ENCODE measurements at places on chromosomes 11 and 22.

- no peak for DNase-seq
Observed at GRCh38 chr11:36038541-36038940, 94.7 kb downstream of the LDLRAD3 start.

GRCh38 chr11:117313091-117313490 is 3.0 kb downstream of the BACE1 start:
- no peak for DNase-seq

- DNase-seq: no peak
Observed at GRCh38 chr11:134780486-134781147, 368.6 kb upstream of the B3GAT1 start.

- DNase-seq: peak; percentile 60
Observed at GRCh38 chr11:65502555-65503367, 3.9 kb downstream of the MALAT1 start.

- DNase-seq: peak; percentile 53
Observed at GRCh38 chr11:94325681-94326080, 21.3 kb downstream of the IZUMO1R start.

- DNase-seq: no peak
Observed at GRCh38 chr11:118319337-118319707, 14.8 kb downstream of the CD3E start.

DNA sequence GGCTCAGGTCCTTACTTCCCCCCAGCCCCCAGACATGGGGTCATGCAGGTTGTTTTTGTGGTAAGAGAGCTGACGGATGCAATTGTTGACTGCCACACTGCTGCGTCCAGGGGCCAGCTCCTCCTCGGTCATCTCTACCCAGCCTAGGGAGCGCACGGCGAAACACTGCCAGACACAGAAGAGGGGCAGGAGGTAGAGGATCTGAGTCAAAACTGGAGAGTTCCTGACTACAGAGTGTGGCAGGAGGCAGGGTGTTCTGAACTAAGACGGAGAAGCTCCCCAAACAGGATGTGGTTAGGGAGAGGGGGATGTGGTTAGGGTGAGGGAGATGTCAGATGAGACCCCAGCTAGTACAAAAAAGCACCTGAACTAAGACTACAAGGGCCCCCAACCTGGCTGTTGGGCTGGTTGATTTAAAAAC is 12.3 kb downstream of the SMPD1 start:
- no peak for DNase-seq

GRCh38 chr11:126102436-126102981 is 39.8 kb upstream of the CDON start:
- DNase-seq: no peak

- DNase-seq: no peak
Observed at GRCh38 chr11:78821371-78822306, 247.0 kb upstream of the NARS2 start.

DNA sequence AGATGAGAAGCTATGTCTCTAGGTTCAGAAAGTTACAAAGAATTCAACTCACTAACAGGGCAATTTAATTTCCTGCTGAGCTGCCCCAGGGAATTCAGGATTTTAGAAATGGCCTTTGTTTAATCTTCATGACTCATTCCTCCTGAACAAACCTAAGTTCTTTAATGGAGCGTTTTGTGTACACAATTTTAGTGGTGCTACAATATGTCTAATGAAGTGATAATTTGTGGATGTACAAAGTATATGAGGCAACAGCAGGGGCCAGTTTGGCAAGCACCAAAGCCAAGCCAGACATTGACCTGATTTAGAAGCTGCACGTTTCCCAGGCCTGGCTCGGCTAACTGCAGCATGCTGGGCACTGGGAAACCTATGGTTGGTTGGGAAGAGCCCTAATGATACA is 34.4 kb upstream of the HEPHL1 start:
- no peak for DNase-seq

DNA sequence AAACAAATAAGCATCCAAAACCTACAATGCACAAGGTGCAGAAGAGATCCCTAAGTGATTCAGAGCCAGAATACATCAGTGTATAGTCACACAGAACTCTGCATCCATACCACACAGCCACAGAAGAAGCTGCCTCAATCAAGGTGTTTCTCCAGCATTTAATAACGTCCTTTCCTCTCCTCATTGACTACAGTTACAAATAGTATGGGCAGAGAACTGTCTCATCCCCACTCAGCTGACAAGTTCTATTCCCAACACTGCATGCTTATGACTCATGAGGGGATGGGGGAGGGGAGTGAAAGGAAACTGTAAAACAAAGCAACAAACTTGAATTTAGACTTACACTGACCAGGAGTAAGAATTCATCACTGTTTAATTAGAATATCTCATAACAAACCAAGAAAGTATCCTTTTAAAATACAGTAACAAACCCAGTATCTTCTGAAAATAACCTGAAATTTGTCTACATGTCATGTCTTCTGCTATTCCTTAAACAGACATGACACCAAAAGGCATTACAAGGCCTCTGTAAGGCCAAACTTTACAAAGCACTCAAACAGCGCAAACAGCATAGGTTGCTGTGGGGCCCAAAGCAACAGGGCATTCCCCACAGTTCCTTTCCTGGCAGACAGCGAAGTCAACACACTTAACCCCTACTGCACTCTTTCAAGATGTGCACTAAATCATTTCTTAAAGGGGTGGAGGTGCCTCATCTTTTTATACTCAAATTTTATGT is 29.3 kb downstream of the CELF1 start:
- DNase-seq: peak; percentile 91

GRCh38 chr22:47446821-47447810 is 684.7 kb downstream of the TBC1D22A start:
- DNase-seq: no peak

DNA sequence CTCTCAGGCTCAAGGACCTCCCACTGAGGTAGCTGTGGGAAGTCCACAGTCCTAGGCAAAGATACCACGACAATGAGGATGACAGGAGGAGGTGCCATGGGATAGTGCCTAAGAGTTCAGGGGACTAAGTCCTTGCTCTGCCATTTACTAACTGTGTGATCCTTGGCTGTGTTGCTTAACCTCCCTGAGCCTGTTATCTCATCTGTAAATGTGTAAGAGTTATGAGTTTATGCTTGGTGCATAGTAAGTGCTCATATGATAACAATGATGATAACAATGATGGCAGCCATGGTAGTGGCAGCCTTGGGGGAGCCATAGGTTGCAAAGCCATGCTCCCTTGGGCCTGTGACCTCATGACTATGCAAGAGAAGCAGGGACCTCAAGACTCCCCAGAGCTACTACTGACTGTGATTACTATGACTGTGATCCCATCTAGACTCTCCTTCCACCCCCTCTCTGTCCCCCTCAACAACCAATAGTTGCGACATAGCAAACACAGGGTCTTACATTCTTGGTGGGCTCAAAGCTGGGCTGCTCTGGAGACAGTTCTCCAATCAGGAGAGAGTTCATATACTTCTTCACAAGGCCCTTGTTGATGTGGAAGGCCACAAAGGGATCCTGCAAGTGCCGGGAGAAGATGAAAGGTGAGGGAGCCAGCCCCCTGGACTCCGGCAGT is 3.9 kb downstream of the FADS1 start:
- no peak for DNase-seq

GRCh38 chr11:13837286-13837685 is 125.2 kb upstream of the SPON1 start:
- DNase-seq: no peak

- no peak for DNase-seq
Observed at GRCh38 chr11:106996691-106997090, 21.6 kb downstream of the GUCY1A2 start.

- no peak for DNase-seq
Observed at GRCh38 chr11:10751581-10751940, 515 bp downstream of the CTR9 start.

DNA sequence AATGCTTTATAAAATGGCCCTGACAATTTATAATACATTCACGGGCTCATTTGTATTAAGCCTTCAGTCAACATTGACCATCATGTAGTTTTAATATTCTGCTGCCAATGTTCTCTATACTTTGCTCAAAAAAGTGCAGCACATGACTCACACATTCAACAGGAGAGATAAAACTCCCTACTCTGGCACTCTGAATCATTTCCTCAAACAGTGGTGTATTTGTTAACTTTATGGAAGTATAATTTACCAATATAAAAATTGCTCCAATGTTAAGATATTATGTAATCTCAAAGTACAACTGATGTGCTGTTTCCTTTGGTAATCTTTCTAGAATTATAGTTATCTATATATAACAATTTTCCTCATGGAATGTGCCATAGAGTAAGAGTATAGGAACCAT is 39.9 kb downstream of the MAML2 start:
- peak; percentile 86 for DNase-seq

DNA sequence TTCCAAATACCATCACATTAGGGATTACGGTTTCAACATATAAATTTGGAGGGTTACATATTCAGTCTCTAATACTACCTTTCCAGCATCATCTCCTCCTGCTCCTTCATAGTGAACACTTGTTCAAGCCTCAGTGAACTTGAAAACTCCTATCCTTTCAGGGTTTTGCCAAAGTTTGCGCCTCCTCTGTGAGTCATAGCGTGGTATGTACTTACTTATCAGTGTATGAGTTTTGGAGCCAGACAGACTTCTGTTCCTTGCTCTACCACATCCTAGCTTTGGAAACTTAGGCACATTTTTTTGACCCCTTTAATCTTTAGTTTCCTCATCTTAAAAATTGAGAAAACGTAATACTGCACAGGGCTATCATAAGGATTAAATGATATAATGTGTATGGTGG is 160.1 kb upstream of the ZC3H12C start:
- DNase-seq: no peak

DNA sequence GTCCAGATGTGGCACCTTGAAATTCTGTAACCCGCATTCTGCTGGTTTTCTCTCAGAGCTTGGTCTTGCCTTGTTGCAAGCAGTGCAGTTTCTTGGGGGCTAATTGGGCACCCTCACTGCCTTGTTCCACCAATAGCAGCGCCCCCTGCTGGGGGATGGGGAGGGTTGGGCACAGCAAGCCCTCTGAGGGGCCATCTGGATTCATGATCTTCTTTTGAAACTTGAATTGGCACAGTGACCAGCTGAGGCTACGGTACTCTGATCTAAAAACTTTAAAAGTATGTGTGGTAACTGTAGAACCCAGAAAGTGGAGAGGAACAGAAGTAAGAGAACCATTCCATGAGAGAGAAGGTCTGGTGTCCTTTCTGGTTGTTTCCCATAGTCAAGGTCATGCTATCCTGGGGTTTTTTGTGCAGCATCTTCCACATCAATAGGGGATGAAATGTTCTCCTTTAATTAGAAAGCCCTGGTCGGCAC is 64.2 kb downstream of the MED15 start:
- DNase-seq: peak; percentile 71

DNA sequence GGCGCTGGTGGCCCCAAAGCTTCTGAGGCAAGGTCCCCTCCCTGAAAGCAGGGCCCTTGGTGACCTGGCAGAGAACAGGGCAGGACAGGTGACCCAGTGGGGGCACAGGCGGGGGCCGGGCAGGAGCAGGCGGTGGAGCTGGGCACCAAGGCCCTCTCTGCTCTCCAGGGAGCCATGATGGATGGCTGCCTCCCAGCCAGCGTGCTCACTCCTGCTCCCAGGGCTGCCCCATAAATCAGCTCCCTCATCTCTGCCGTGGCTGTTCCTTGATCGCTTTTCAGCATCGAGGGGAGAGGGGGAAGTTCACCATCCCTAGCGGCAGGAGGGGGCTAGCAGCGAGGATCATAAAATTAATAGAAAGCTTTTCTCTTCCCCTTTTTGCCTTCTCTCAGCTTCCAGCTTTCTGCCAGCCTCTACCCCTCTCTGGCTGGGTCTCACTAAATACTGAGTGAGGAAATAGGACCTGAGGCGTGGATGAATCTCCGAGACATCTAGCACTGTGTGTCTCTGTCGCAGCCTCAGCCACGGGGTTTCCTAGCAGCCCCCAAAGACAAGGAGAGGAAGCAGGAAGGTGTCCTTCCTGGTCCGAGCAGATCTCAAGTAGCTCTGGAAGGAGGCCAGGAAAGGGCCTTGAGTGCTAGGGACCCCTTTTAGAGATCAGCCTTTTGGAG is 22.2 kb upstream of the ELFN2 start:
- DNase-seq: no peak

GRCh38 chr11:35907648-35908431 is 36.0 kb upstream of the LDLRAD3 start:
- DNase-seq: peak; percentile 76

GRCh38 chr11:102097186-102097585 is 13.1 kb upstream of the YAP1 start:
- no peak for DNase-seq

DNA sequence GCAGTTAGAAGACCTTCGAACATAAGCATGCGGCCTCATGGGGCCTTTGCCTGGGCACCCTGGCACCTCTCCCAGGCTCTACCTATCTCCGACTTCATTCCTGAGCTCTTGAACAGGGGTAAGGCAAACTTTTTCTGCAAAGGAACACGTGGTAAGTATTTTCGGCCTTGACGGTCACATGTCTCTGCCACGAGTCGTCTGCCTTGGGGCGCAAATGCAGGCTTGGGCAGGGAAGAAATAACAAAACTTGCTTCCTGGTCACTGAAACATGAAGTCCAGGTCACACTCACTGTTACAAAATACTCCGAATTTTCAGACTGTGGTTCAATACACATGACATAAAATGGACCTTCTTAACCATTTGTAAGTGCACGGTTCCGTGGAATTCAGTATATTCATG is 3.4 kb upstream of the ASCL2 start:
- DNase-seq: no peak

DNA sequence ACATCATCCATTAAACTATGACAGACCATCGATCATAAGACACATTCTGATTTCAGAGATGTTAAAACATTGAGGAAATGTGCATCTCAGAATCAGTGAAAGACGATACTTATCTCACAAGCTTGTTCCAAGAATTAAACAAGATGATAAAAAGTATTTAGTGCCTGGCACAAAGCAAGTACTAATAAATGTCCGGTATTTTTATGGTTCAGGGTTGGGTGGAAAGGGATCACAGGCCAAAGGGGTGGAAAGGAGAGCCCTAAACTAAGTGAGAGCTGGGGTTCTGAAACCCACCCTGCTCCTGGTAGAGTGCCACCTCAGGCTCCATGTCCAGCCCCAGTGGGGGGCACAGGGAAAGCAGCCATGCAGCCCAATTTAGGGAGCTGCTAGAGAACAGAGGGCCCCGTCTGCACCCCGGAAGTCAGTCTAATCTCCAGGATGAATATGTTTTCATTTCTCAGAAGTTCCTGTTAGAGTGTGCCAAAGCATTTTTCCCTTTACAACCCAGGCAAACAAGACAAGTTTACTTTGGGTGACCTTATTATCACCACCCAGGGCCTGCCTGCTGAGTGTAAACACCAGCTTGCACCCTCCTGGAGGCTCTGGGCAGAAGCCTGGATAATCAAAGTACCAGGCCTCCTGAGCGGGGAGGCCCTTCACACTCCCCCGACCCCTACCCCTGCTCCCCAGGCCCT is 3.8 kb upstream of the CREB3L1 start:
- no peak for DNase-seq

DNA sequence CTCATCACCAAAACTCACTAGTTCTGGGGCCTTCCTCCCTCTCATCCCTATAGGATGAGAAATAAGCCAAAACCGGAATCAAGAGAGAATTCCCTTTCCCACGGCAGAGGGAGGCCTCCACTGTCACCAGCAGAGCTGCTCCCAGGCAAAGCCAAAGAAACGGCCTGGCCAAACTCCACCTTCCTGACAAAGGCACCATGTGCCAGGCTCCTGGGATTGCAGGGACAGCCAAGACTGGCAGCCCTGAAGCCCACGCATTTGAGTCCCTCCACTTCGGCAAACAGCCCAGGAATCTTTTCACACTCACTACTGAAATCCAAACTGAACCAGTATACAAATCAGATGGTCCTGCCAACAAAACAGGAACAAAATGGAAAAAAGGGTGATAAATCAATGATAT is 6.1 kb downstream of the SMCO4 start:
- DNase-seq: no peak

- no peak for DNase-seq
Observed at GRCh38 chr22:44193535-44193891, 12.8 kb downstream of the PARVG start.

Measured in dermis blood vessel endothelial cell (primary cell).